ENCODE measurements at places on chromosomes 1 and 21. TPM values are rescaled to one million over a fixed set of nuclear protein-coding genes. Genes with fewer than 3 reads are reported as not detected.

The OR2AK2 gene
- not detected for total RNA-seq

DNA sequence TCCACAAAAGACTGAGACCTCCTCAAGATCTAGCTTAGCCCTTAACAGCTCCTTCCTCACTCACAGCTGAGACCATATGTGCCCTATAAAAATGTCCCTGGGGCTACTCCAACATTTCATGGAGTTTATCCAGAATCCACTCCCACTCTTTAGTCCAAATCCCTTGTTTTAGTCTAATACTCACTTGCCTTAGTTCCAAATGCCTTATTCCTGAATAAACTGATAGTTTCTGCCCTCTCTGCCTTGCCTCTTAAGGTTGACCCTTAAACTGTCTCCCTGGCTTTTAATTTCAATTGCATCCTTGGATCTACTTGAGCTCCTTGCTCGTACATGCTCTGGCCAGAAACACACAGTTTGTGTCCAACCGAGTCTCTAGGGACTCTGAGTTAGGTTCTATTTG lies 47.3 kb upstream of the LYPLAL1 start:
- DNase-seq: no peak
- no peaks in the 10 kb centered on the region for H3K36me3 ChIP-seq
- no peak overlapping the region for H3K4me3 ChIP-seq

The CLCNKB gene
- total RNA-seq: 0.13 TPM

- no peaks in the 10 kb centered on the region for H3K4me1 ChIP-seq
- peaks cover 14% of the 10 kb centered on the region for H3K36me3 ChIP-seq
- no peak overlapping the region for H3K27ac ChIP-seq
These were observed 40.4 kb downstream of the MTR start for GRCh38 chr1:236835491-236835890.

DNA sequence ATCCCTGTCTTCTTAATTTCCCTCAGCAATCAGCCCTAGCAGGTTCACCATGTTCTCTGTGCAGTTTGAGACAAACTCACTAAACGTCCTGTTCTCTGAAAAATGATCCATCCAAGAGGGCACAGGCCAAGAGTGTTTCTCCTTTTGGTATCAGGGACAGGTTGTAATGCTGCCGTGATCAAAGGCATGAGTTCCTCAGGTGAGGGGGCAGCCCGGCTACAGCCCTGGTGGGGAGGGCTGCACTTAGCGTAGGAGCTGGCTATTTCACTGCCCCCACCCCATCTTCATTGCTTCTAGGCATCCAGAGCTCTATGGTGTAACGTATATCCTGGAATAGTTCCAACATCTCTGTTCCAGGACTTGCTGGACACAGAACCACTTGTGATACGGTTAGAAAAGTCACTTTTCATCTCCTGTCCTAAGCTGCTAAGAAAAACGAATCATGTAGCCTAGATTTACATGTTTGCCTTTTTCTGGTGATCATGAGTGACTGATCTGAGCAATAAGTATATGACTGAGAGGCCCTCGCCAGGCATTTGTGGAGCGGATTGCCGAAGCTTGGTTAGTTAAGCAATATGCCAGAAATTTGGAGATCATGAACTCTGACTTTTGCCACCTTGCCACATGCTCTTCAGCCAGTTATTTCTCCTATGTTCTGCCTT lies 41.1 kb upstream of the SRP9 start:
- H3K36me3 ChIP-seq: no peaks in the 10 kb centered on the region
- H3K4me3 ChIP-seq: no peak overlapping the region
- H3K4me1 ChIP-seq: peaks cover 4% of the 10 kb centered on the region

Data from A673 (cell line).